ENCODE measurements at places on chromosomes 6 and 20. TPM values are rescaled to one million over a fixed set of nuclear protein-coding genes. Genes with fewer than 3 reads are reported as not detected.

- H3K36me3 ChIP-seq, result no peaks in the 10 kb centered on the region
- H3K4me3 ChIP-seq, result no peak overlapping the region
- peaks cover 3% of the 10 kb centered on the region for H3K4me1 ChIP-seq
Observed at GRCh38 chr6:111591901-111592461, 13.7 kb downstream of the TRAF3IP2 start.

- no peaks in the 10 kb centered on the region for H3K27me3 ChIP-seq
- no peak overlapping the region for H3K4me3 ChIP-seq
- no peaks in the 10 kb centered on the region for H3K36me3 ChIP-seq
- DNase-seq, result no peak
- H3K27ac ChIP-seq, result no peak overlapping the region
Observed at GRCh38 chr6:4814212-4814611, 38.0 kb downstream of the CDYL start.

- no peak overlapping the region for H3K4me3 ChIP-seq
- H3K27ac ChIP-seq, result no peak overlapping the region
- H3K27me3 ChIP-seq, result no peaks in the 10 kb centered on the region
Observed at GRCh38 chr6:2429460-2429859, 184.1 kb upstream of the GMDS start.

DNA sequence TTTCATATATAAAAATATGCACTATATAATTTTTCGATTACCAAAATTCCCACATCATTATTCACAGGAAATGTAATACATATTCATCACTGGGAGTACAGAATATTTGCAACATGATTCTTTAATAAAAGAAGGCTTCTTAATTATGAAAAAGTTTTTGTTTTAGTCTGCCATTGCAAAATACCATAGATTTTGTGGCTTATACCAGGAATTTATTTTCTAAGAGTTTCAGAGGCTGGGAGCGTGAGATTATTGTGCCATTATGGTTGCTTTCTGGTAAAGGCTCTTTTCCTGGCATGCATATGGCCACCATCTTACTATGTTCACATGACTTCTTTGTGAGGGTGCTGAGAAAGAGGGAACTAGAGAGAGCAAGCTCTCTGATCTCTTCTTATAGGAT lies 306.9 kb upstream of the ADGRB3 start:
- DNase-seq, result no peak
- H3K4me1 ChIP-seq, result no peaks in the 10 kb centered on the region
- no peak overlapping the region for H3K4me3 ChIP-seq
- H3K27me3 ChIP-seq, result no peaks in the 10 kb centered on the region
- no peak overlapping the region for H3K27ac ChIP-seq
- H3K36me3 ChIP-seq, result no peaks in the 10 kb centered on the region

- no peak overlapping the region for H3K4me3 ChIP-seq
- no peaks in the 10 kb centered on the region for H3K27me3 ChIP-seq
- no peak overlapping the region for H3K27ac ChIP-seq
- DNase-seq, result no peak
- no peaks in the 10 kb centered on the region for H3K36me3 ChIP-seq
Observed at GRCh38 chr6:146595972-146596731, 2.6 kb upstream of the ADGB start.

- H3K4me3 ChIP-seq, result no peak overlapping the region
- H3K27ac ChIP-seq, result no peak overlapping the region
- no peaks in the 10 kb centered on the region for H3K4me1 ChIP-seq
Observed at GRCh38 chr20:973785-974194, 28.3 kb downstream of the RSPO4 start.

- no peak overlapping the region for H3K4me3 ChIP-seq
- H3K27ac ChIP-seq, result no peak overlapping the region
- no peaks in the 10 kb centered on the region for H3K4me1 ChIP-seq
- no peaks in the 10 kb centered on the region for H3K36me3 ChIP-seq
Observed at GRCh38 chr20:24781418-24781980, 167.6 kb upstream of the CST7 start.

DNA sequence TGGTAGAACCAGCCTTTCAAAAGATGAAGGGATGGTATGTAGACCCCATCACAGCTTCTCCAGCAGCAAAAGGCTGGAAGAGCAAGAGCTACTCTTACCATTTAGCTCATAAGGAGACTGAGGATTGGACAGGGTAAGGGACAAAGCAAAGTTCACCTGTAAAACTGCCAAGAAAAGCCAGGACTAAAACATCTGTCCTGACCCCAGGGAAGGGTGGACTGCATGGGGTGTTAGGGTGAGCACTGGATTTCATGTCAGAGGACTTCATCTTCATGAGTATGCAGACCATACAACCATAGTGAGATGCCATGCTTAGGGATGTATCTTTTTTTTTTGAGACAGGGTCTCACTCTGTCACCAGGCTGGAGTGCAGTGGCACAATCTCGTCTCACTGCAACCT lies 19.3 kb downstream of the AHCY start:
- no peaks in the 10 kb centered on the region for H3K36me3 ChIP-seq
- no peak for DNase-seq
- H3K4me1 ChIP-seq, result no peaks in the 10 kb centered on the region
- no peaks in the 10 kb centered on the region for H3K27me3 ChIP-seq
- H3K4me3 ChIP-seq, result no peak overlapping the region

DNA sequence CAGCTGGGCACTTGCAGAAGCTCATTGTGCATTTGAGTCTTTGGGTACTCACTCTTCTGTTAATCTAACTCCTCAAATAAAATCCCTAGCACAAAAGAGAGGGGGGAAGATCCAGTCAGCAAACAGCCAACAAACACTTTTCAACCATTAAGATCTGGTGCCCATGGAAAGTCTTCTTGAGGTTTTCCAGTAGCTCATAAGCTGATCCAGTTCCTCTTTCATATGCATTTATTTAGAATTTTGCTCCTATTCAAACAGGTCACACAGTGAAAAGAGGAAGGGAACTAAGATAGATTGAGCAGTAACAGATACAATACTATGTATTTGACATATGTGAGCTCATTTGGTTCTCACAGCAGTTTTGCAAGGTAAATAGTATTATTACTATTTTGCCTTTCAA lies 38.6 kb downstream of the HLA-DPB1 start:
- H3K27ac ChIP-seq, result no peak overlapping the region
- no peaks in the 10 kb centered on the region for H3K27me3 ChIP-seq
- H3K4me1 ChIP-seq, result no peaks in the 10 kb centered on the region

DNA sequence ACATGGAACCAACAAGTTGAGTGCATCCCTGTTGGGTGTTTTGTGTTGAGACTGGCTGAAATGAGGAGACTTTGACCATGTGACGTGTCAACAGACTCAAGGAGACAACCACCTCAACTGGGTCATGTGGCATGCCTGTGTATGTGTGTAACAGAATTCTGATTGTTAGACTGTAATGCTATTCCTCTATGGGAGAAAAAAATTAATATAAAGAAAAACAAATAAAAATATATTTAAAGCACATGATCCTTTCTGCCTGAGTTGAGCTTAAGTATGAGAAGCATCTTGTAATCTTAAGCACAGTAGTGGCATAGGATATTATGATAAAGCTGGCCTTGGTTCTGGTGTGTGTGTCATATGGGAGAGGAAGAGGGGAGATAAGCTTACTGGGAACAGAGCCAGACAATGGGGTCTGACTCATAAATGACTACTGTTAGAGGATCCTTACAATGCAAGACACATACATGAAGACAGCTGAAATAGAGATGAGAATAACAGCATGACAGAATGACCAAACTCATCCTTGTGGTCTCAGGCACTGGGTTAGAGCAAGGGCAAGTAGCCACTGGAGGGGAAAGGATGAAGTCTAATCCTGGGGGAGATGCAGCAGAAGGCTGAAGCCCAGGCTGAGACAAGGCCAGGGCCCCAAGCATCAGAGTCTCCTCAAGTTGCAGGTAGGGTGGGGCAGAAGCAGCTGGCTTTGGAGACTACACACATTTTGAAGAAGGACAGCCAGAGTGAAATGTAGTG lies 9.2 kb downstream of the TP53INP2 start:
- no peak overlapping the region for H3K27ac ChIP-seq
- no peak for DNase-seq
- no peaks in the 10 kb centered on the region for H3K36me3 ChIP-seq

DNA sequence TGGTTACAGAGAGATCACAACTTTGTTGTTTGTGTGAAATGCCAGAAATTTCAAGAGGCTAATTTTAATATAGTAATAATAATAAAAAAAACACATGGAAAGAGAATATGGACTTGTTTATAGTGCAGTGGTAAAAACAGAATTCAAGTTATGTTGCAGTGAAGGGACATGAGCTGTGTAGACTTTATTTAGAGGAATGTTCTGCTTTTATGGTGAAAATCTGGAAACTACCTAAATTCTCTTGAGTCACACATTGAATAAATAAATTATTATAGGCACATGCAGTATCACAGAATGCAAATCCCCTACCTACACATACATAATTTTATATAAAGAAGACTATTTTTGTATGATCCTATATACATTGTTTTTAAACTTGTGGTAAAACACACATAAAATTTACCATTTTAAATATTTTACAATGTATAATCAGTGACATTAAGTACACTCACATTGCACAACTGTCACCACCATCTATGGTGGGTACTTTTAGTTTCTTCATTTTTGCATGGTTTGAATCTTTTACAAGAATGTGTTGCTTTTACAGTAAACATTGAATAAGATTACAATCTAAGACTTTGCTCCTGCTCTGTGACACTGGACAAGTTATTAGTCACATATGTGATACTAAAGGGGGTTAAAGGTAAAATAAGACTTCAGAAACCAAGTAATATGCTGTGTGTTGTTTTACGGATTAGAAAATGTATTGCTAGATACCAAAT lies 107.4 kb downstream of the B3GAT2 start:
- no peaks in the 10 kb centered on the region for H3K27me3 ChIP-seq
- DNase-seq, result no peak
- no peaks in the 10 kb centered on the region for H3K36me3 ChIP-seq
- H3K27ac ChIP-seq, result no peak overlapping the region
- H3K4me1 ChIP-seq, result no peaks in the 10 kb centered on the region

- no peak for DNase-seq
- H3K27ac ChIP-seq, result no peak overlapping the region
- H3K4me1 ChIP-seq, result no peaks in the 10 kb centered on the region
- no peak overlapping the region for H3K4me3 ChIP-seq
- no peaks in the 10 kb centered on the region for H3K27me3 ChIP-seq
Observed at GRCh38 chr6:150466196-150466595, 97.4 kb downstream of the IYD start.

- no peaks in the 10 kb centered on the region for H3K27me3 ChIP-seq
- H3K4me3 ChIP-seq, result no peak overlapping the region
- H3K27ac ChIP-seq, result no peak overlapping the region
- H3K4me1 ChIP-seq, result peaks cover 8% of the 10 kb centered on the region
Observed at GRCh38 chr6:157316871-157317814, 6.2 kb downstream of the TMEM242 start.

DNA sequence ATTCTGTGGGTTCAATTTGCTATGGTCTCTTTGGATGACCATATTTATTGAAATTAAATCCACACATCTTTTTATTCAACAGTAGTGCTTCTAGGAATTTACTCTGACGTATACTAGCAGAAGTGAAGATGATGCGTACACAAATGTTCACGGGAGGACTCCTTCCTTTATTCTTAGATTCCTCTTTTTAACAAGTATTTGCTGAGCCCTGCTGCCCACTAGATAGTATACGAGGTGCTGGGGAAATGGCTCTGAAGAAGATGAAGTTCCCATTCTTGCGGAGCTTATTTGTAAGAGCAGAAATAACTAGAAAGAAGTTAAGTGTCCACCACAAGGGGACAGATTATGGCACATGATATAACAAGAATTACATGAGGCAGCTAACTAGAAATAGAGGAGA lies 145.2 kb downstream of the DOK5 start:
- H3K36me3 ChIP-seq, result no peaks in the 10 kb centered on the region
- no peak overlapping the region for H3K27ac ChIP-seq
- H3K4me3 ChIP-seq, result no peak overlapping the region
- no peaks in the 10 kb centered on the region for H3K27me3 ChIP-seq
- DNase-seq, result no peak

GRCh38 chr6:8736156-8736895 lies 301.0 kb upstream of the SLC35B3 start:
- no peaks in the 10 kb centered on the region for H3K4me1 ChIP-seq
- no peaks in the 10 kb centered on the region for H3K36me3 ChIP-seq
- H3K27me3 ChIP-seq, result no peaks in the 10 kb centered on the region
- no peak overlapping the region for H3K27ac ChIP-seq
- H3K4me3 ChIP-seq, result no peak overlapping the region
- no peak for DNase-seq

GRCh38 chr6:91161246-91161645 lies 574.4 kb upstream of the MAP3K7 start:
- no peak overlapping the region for H3K4me3 ChIP-seq
- H3K4me1 ChIP-seq, result no peaks in the 10 kb centered on the region

GRCh38 chr6:43541774-43542471 lies 25.0 kb downstream of the POLR1C start:
- no peaks in the 10 kb centered on the region for H3K27me3 ChIP-seq
- no peak for DNase-seq
- H3K27ac ChIP-seq, result no peak overlapping the region
- H3K4me1 ChIP-seq, result no peaks in the 10 kb centered on the region
- no peak overlapping the region for H3K4me3 ChIP-seq

- peaks cover 8% of the 10 kb centered on the region for H3K4me1 ChIP-seq
- peak overlapping the region; percentile 18 for H3K27ac ChIP-seq
- H3K36me3 ChIP-seq, result no peaks in the 10 kb centered on the region
- no peak overlapping the region for H3K4me3 ChIP-seq
- DNase-seq, result no peak
Observed at GRCh38 chr6:34318499-34319470, 70.0 kb upstream of the SMIM29 start.

DPPA5 gene
- total RNA-seq, result not detected

EPPIN gene
- total RNA-seq, result not detected

PSORS1C2 gene
- not detected for total RNA-seq

SLC4A11 gene
- total RNA-seq, result 0.14 TPM

DCDC2 gene
- total RNA-seq, result 40.4 TPM

PHACTR1 gene
- total RNA-seq, result 9.2 TPM

HCK gene
- 0.42 TPM for total RNA-seq

ADGRF4 gene
- total RNA-seq, result not detected

RBBP8NL gene
- total RNA-seq, result 1.1 TPM

PTK6 gene
- 3.4 TPM for total RNA-seq

HLA-E gene
- total RNA-seq, result 74.1 TPM

SLC16A10 gene
- 28.2 TPM for total RNA-seq
